ENCODE measurements at places on chromosomes 7 and 10. TPM values are rescaled to one million over a fixed set of nuclear protein-coding genes. Genes with fewer than 3 reads are reported as not detected.

The CHPF2 gene
- 39.4 TPM for total RNA-seq

- no peak for DNase-seq
Observed at GRCh38 chr7:28830846-28831245, 127.3 kb downstream of the TRIL start.

DNA sequence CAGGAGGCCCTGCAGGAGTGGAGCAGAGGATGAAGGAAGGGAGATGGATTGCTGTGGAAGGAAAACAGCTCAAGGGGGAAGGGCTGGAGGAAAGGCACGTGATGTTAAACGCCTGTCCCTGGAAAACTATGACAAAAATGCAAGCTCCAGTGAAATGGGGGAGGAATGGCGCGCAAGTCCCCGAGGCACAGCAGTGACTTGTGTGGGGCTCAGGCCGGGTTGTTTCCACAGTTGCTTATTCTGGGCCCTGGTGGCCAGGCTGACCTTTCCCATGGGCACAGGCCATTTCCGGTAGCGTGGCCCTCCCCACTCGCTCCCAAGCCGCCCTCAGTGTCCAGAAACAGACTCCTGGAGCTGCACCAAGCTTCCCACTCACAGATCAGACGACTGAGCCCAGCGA is 68.1 kb upstream of the PDGFA start:
- no peak for DNase-seq

The KAZALD1 gene
- total RNA-seq = 0.51 TPM

The CTAGE4 gene
- not detected for total RNA-seq

DNA sequence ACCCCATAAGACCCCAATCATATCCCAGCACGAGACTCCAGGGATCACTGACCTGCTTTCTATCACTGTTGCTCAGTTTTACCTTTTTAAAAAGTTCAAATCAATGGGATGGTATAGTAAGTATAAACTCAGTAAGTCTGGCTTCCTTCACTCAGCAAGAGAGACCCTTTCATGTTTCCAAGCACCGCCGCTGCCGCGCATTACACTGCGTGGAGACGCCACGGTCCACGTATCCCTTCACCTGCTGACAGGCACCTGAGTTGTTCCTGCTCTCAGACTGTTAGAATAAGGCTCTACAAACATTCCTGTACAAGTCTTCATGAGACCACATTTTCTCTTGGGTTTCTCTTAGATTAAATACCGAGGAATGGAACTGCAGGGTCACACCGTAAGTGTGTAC is 28.3 kb downstream of the MAD1L1 start:
- no peak for DNase-seq

The GPER1 gene
- 20.7 TPM for total RNA-seq

GRCh38 chr7:27185013-27185853 is at the start of gene HOXA11:
Gene HOXA11, minus strand, starts transcription at chr7:27185232. Its CDS starts 88 bp downstream, at chr7:27185144.
- peak; percentile 62 for DNase-seq

The CDK6 gene
- 14.6 TPM for total RNA-seq

- DNase-seq = no peak
Observed at GRCh38 chr10:98638920-98639319, 192.2 kb upstream of the HPS1 start.

GRCh38 chr7:75639886-75640190 is 98.9 kb downstream of the HIP1 start:
- DNase-seq = no peak

GRCh38 chr10:94282369-94282768 is 80.4 kb downstream of the NOC3L start:
- DNase-seq = no peak

The PRSS37 gene
- total RNA-seq = not detected

DNA sequence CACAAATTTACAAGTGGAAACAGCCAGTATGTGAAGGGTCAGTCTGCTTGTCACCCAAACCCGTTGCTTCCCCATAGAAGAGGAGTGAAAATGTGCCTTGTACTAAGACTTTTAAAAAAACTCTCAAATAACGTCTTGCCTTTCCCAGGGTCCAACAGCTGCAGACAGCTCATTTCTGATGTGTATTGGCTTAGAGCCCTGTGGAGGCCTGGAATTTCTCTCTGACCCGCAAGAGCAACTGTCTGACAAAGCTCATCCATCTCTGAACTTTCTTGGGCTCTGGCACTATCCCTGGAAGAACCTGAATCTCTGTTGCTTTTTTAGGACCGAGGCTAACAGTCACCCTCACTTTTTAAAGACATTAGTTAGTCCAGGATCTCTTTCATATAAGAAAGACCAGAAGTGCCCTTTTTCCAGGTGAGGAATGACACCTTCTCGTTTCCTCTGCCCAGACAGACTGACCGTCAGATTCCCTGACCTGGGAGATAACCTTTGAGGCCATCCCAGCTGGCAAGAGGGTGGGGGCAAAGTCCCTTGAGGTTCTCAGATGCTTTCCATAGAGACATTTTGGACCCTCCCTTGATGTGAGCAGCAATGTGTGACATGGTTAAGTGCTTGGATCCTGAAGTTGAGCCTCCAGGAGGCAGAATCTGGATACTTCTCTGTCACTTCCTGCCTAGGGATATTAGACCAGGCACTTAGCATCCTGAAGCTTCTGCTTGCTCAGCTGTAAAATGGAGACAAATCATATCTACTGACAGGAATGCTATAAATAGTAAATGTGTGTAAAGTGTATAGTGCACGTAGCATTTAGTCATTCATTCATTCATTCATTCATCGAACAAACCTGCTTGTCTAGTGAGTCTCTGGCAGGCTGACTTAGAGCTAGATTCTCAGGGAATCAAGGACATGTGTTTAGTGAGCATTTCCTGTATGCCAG is 4.5 kb upstream of the NODAL start:
- no peak for DNase-seq

The PNLIPRP3 gene
- not detected for total RNA-seq

The DNAJC12 gene
- total RNA-seq = not detected

The NODAL gene
- not detected for total RNA-seq

The CALCR gene
- total RNA-seq = not detected

DNA sequence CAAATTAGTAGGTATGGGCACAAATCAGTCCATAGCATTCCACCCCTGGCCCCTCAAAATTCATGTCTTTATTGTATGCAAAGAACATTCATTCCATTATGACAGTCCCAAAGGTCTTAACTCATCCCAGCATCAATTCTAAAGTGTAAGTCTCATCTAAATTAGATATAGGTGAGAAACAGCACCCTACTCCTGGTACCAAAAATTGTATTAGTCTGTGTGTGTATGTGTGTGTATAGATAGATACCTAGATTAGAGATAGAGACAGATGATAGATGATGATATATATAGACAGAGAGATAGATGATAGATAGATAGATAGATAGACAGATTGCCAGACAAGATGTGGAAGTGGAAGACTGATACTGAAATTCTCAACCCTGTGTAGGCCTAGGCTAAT is 109.9 kb downstream of the IQUB start:
- no peak for DNase-seq

DNA sequence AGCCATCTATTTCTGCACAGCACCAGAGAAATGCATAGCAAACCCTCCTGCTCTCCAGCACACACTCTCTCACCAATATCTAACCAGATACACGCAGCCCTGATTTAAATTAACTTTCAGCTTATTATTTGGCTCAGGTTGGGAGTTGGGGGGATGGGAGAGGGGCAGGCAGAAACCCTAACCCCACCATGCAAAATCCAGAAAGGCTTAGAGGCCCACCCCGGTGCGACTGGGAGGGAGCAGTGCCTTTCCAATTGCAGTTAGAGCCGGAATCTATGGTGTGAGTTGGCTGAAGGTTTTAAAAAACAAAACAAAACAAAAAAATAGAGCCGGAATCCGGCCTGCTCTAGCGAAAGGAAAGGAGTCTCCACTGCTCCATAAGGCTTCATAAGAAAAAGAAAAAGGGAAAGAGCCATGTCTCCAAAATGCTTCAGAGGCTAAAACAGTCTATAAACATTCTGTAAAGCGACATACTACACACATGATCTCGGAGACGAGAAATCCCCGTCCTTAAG is 2.9 kb downstream of the IGF2BP3 start:
- DNase-seq = no peak

GRCh38 chr7:85452674-85453073 is 265.8 kb upstream of the SEMA3D start:
- DNase-seq = no peak

GRCh38 chr10:96768136-96768535 is 47.8 kb upstream of the PIK3AP1 start:
- no peak for DNase-seq

The ZNF775 gene
- 12.1 TPM for total RNA-seq

DNA sequence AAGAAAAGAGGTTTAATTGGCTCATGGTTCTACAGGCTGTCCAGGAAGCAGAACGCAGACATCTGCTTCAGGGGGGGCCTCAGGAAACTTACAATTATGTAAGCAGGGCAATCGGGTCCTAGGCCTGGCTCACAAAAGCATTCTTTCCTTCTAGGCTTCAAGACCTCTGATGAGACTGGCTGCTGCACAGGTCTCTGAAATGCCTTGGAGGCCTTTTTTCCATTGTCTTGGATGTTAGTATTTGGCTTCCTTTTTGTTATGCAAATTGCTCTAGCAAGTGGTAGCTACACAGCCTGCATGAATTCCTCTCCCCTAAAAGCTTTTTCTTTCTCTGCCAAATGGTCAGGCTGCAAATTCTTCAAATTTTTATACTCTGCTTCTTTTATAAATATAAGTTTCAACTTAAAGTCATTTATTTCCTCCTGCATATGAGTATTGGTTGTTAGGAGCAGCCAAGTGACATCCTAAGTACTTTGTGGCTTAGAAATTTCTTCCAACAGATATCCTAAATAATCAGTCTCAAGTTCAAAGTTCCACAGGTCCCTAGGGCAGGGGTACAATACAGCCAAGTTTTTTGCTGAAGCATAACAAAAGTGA is 83.1 kb upstream of the SEMA3A start:
- DNase-seq = no peak

The SPDYE1 gene
- total RNA-seq = 0.10 TPM

The GIMAP5 gene
- 0.27 TPM for total RNA-seq

DNA sequence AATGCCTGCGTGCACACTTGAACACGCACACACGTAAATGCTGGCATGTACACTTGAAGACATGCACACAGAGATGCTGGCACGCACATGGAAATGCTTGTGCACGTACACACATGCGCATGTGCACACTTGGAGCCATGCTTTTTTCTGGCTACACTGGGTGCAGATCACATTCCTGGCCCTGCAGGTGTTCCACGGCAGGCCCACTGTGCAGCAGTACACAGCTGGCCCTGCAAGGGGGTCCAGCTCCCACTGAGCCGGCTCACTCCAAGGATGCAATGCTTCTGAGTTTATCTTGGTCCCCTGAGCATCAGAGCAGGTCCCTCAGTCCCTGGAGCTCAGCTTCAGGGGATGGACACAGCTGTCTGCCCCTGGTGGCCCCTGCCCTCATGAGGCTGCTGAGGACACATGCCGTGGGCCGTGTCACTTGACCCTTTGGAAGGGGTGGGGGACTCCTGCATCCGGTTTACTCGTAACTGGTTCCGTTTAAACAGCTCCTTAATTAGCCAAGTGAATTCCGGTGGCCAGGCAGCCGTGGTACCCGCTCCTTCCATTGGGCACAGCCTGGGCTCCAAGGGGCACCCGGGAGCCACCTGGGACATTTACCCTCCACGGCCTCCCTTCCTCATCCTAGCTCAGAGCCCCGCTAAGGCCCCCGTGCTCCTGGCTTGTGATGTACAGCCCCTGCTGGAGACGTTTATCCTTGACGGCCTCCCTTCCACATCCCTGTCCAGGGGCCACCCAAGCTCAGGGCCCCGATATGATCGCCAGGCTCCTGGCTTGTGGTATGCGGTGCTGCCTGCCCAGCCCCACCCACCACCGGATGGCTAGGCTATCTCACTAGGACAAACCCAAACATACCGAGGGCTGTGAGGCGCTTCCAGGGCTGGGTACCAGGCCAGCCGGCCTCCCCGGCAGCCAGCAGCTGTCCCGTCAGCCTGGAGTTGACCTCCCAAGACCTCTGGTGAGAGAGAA is 39.5 kb upstream of the DPYSL4 start:
- DNase-seq = no peak

GRCh38 chr10:306675-307185 is 171.5 kb downstream of the ZMYND11 start:
- peak; percentile 61 for DNase-seq

The PON1 gene
- not detected for total RNA-seq

GRCh38 chr10:117334926-117335325 is 40.3 kb downstream of the PDZD8 start:
- no peak for DNase-seq

- DNase-seq = no peak
Observed at GRCh38 chr10:67668448-67668847, 27.5 kb downstream of the CTNNA3 start.

The NRCAM gene
- 4.6 TPM for total RNA-seq

GRCh38 chr7:12549106-12549505 is 21.4 kb upstream of the SCIN start:
- no peak for DNase-seq

DNA sequence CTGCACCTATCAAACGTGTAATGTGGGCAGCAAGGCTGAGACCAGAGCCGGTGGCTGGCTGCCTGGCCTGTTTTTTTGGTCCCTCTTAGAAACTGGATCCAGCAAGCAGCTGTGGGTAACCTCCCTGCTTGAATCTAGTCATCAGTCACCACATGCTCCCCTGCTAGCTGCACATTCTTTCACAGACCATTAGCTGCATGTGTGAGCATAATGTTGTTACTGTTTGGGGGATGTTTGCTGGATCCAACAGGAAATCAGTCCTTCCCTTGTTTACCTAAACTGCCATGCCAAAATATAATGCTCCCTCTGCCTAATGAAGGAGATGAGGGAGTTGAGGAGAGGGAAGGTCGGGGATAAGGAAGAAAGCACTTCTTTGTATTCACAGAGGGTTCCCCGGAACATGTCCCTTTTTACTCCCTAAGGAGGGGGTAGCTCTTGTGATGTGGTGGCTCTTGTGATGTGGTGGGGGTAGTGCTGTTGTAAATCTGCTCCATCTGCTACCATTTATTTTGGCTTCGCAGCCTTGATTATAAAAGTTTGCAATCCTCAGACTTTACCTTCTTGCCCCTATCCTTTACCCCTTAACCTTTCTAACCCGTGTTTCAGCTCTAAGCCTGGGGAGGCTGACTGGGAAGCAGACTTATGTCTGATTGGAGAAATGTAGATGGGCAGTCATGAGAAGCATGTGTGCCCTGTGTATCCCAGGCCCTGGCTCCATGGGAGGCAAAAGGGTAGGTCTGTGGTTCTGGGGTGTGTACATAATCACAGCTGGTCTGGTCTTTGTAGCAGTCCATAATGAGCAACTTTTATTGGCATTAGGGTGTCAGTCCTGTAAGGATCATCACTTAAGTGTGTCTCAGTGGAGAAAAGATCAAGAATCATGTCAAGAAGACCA is 20.8 kb downstream of the LOXL4 start:
- DNase-seq = no peak

The CBX3 gene
- 126 TPM for total RNA-seq

GRCh38 chr10:13492493-13493180 is 36.2 kb downstream of the BEND7 start:
- DNase-seq = no peak

All from B cell (primary cell).